ENCODE measurements at places on chromosomes 1 and 21. TPM values are rescaled to one million over a fixed set of nuclear protein-coding genes. Genes with fewer than 3 reads are reported as not detected.

DNA sequence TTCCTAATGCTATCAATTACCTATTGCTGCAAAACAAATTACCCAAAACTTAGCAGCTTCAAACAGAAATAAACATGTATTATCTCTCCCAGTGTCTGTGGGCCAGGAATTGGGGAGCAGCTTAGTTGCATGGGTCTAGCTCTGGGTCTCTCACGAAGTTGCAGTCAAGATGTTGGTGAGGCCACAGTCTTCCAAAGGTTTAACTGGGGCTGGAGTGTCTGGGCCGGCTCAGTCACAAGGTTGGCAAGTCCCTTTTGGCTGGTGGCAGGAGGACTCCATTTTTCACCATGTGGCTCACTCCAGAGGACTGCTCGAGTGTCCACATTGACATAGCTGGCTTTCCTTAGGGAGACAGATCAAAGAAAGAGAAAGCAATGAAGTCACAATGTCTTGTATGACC lies 5.0 kb upstream of the LRP8 start:
- DNase-seq = no peak

GRCh38 chr1:114153261-114154145 lies at the start of gene SYT6:
Gene SYT6 (minus strand): TSS chr1:114153869. CDS start chr1:114153772, 97 bp downstream.
- DNase-seq = no peak

DNA sequence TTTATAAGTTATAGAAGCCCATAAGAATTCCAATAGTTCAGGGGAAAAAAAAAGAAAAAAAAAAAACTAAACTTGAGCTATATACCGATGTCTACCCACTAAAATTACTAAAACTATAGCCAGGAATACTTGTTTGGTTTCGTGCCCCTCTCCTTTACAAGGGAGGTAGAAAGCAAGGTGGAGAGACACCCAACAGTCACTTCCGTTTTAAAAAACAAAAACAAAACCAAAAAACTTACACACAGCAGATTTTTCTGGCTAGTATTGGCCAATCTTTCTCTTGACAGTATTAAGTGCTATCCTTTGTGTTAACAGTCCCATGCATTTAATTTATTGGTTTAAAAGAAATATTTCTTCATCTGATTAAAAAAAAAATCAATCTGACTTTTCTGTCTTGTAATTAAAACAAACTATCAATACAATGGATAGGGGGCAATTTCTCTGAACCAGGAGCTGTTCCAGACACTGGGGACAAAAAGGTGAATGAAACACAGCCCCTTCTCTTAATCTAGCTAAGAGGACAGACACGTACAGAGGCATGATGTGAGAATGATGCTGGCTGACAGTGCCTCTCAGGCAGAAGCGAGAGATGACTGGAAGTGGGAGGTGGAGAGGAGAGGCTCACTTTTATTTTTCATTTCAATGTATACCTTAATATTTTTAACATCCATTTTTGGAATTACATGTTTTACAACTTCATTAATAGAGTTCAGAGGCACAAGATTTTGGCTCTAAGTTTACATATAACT lies 214.8 kb downstream of the RERE start:
- DNase-seq = no peak

GRCh38 chr21:18000981-18001686 lies 182.0 kb upstream of the C21orf91 start:
- DNase-seq = no peak

- no peak for DNase-seq
Measured at GRCh38 chr21:41664881-41665765, 101.7 kb downstream of the RIPK4 start.

GRCh38 chr1:108016451-108016920 lies 51.5 kb upstream of the VAV3 start:
- no peak for DNase-seq

- no peak for DNase-seq
Measured at GRCh38 chr1:204650911-204651570, 34.5 kb downstream of the LRRN2 start.

The PGLYRP3 gene
- polyA plus RNA-seq = not detected

The OR6K3 gene
- polyA plus RNA-seq = not detected

The DHCR24 gene
- polyA plus RNA-seq = 109 TPM

The TRIM62 gene
- 3.8 TPM for polyA plus RNA-seq
